ENCODE measurements at places on chromosomes 7 and 10.

GRCh38 chr7:28533267-28533666, 120.9 kb downstream of the CREB5 start:
- no peak for DNase-seq

DNA sequence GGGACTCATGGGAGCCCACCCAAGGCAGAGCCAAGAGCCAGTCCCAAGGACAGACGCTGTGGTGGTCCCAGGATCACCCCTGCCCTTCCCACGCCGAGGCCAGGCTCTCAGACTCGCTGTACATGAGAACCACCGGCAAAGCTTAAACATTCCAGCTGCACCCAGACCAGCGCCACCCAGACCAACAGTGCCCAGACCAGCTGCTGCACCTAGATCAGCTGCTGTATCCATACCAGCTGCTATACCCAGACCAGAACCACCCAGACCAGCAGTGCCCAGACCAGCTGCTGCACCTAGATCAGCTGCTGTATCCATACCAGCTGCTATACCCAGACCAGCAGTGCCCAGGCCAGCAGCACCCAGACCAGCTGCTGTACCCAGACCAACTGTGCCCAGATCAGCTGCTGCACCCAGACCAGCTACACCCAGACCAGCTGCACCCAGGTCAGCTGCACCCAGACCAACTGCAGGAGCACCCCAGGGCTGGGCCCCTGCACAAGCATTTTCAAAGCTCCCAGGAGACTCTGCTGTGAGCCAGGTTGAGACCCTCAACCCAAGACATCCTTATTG, 47.9 kb upstream of the CNPY1 start:
- DNase-seq: no peak

- no peak for DNase-seq
These were observed 88.6 kb downstream of the SPAG6 start for GRCh38 chr10:22433875-22434274.

GRCh38 chr7:47531584-47532492, 50.1 kb downstream of the TNS3 start:
- no peak for DNase-seq

DNA sequence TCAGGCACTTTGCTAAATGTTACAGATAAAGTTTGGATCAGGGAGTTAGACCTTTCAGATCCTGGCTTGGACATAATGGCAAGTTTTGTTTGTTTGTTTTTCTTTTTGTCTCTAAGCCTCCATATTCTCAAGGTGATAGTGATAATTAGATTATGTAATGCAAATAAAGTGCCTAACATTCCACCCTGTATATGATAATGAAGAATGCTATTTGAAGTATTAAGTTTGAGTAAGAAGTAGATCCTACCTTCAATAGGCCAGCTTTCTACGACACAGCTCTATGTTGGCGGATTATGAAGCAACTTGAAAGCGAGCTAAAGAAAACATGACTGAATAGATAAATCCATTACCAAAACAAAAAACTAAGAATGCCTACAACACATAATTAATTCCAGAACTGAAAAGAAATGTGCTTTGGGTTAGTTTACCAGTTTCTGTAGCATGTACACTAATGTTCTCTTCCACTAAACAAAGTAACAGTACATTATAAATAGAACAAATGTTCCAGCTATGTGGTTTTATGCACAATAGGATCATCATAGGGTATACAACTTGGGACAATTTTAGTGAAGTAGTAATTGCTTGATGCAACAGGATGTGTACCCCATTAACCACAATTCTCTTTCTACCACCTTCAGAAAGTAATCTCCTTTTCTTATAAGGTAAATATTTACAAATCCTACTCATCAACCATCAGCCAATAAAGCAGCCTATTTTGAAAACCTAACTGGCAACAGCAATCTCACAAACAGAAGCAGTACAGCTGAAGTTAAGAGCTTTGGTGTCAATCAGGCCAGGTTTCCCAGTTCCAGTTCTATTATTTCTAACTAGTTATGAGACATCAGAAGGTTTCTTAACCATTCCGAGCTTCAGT, 1.5 kb downstream of the SEM1 start:
- no peak for DNase-seq

DNA sequence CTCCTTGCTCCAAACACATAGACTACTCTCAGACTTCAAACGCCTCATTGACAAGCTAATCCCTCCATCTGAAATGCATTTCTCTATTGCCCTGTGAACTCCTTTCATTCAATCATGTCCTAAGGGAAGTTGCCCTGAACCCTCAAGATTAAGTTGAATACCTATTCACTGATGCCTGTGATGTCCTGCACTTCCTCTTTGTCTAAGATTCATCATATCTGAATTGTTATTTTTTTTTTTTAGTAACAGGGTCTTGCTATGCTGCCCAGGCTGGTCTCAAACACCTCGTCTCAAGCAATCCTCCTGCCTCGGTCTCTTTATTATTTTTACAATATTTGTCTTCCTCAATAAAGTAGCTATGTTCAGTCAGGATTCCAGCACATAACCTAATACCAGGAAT, 3.2 kb downstream of the PSMA2 start:
- DNase-seq: no peak

DNA sequence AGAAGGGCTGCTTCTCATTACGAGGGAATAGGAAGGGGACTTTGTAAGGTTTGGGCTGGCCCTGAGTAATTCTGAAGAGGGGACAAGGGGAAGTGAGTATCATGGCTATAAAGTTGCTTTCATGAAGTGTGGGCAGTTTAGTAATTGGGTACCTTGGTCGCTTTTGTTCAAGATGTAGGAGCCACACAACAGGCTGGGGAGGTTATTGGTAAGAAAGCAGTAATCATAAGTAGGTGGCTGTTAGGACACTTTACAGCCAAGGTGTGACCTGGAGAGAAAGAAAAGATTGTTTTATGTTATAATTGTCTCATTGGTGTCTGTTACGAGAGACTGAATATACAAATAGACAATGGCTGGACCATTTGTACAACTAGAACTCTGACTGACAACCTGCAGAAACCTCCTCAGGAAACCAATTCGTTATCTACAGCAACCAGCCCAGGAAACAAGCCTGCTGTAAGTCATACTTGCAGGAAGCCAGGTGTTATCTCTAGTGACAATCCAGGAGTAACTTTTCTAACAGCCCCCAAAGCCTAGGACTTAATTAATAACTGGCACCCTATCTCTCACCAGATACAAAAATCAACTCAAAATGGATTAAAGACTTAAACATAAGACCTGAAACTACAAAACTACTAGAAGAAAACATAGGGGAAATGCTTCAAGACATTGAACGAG, 5.0 kb upstream of the CCM2 start:
- no peak for DNase-seq

DNA sequence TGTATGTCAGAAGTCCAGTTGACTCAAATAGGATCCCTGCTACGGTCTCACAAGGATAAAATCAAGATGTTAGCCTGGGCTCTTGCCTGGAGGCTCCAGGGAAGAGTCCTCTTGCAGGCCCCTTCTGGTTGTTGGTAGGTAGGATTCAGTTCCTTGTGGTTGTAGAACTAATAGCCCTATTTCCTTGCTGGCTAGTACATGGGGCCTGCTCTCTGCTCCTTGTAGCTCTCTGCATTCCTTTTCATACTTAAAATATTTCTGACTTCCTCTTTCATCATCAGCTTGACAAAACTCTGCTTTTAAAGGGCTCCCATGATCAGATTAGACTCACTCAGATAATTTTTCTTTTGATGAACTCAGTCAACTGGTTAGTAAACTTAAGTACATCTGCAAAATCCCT, 756.7 kb downstream of the GATA3 start:
- DNase-seq: no peak

GRCh38 chr10:13016886-13017285, 15.4 kb upstream of the CCDC3 start:
- no peak for DNase-seq

DNA sequence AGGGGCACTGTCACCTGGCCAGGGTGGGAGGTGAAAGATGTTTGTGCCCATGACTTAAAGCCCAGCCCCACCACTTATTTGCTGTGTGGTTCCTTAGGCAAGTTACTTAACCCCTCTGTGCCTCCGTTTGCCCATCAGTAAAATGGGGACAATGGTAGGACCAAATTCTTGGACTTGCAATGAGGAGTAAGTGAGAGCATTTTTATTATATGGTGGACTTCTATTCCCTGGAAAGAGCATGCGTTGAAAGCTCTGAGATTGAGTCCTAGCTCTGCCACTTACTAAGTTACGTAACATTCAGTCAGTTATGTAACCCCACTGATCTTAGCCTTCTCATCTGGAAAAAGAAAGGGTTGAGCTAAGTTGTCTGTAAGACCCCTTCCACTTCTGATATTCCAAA, 18.8 kb downstream of the VSIR start:
- DNase-seq: no peak
